Urothelium cell line (cell line): ENCODE measurements at places on chromosomes 12 and 14.

DNA sequence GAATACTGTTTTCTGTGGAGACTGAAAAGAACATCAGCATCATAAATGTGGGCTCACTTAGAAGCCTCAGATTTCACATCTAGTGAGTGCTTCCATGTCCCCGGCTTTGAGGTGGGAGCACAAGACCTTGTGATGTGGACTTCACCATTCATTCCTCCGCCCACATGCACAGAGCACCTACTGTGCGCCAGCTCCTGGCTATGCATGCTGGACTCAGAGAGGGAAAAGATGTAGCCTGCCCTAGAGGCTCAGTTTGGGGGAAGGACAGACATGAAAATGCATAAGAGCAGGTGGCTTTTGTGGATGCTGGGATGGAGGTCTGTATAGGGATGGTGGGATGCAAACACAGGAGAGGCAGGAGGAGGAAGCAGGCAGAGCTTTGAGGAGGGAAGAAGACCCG is 65.0 kb downstream of the SERPINA3 start:
- no peak for DNase-seq

DNA sequence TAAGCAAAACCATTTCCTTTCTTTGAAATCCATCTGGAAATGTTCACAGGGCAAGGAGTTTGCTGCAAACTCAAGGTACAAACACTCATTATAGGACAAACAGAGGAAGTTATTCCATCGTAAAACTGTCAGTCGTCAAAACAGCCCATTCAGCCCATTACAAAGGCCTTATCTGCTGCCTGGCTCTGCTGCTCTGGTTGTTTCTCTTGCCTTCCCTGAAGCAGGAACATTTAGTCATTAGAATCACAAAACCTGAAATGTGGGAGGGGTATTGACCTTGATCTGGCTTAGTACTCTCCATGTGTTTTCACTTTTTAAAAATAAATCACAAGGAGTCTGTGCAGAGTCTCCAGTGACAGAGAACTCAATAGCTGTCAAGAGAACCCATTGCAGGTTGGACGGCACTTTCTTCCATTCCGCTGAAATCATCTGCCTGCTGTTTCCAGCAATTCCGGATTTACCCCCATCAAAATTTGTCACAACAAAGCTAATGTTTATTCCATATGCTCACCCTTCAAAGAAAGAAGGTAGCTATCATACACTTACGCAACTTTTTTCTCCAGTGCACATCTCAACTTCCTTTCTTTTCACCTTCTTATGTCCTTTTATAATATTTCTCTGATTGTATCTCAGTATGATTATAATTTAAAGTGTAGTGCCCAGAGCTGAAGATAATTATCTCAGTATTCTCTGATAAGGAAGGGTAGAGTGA is 24.6 kb upstream of the ITPR2 start:
- no peak for DNase-seq

DNA sequence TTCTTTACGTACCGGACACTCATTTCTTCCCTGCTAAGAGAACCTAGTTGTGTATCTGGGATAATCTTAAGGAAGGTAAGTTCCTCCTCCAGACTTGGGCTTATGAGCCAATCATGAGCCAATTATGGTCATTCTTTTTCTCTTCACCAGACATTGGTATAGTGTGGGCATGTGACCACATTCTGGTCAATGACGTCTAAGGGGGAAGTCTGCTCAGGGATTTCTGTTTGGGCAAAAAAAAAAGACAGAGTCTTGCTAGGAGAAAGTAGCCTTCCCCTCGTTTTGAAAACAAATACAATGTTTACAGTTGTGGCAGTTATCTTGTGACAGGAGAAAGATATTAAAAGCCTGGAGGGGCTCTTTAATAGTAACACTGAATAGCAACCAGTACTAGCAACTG is 20.1 kb upstream of the PLXNC1 start:
- no peak for DNase-seq

DNA sequence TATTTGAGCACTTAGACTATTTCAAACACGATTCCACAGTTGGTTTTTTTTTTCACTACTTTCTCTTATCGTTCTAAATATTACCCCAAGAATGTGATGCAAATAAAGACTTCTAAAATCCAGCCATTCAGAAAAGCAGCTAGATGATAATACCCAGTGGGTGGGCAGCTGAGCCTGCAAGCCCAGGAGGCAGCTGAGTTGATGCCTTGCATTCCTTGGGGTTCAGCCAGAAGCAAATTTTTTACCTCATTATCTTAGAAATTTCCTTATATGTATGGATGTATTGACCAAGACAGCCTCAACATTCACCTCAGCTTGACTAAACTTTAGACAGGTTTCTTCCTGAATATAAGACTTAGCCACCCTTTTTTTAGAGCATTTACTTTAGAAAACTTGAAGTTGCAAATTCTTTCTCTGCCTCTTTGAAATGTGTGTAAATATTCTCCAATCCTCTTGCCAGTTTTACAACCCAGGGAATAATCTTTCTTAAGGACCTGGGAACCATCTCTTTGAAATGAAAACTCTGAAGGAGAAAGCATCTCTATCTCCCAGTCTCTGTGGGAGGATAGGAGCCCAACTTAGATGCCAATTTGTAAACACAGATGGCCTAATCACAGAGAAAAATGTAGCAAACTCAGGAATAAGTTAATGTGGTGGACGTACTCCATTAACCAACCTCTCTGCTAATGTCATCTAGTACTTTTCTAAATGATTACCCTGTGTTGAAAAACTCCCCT is 52.2 kb upstream of the ANP32D start:
- no peak for DNase-seq

DNA sequence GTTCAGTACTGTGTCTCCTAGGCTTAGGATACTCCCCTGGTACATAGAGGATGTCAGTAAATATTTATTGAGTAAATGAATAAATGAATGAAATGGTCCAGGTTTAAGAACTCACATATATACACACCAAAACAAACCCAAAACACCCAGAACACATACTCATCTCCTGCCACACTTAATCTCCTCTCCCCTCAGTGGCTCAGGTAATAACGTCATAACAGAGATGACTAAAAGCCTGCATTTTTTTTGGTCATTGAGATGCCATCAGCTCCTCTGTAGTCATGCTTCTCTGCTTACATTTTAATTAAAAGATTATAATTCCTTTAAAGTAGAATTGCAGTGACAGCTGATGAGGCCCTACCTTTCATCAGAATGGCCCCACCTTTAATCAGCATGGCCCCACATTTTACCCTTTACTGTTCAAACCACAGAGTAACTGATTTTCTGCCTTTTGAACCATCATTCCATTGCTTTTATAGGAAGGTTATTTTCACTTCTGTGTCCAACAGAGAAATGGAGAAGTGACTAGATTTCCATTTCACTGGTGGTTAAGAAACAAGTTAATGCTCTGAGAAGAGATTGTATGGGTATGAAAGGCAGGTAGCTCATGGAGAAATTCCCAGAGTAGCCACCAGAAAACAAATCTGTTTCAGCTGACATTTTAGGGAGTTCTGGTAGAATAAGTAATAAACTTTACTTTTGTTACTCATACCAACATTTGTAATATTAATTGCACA is 193.4 kb upstream of the ATP2B1 start:
- DNase-seq = no peak

GRCh38 chr12:1995205-1995896 is 8.9 kb downstream of the DCP1B start:
- DNase-seq = no peak

DNA sequence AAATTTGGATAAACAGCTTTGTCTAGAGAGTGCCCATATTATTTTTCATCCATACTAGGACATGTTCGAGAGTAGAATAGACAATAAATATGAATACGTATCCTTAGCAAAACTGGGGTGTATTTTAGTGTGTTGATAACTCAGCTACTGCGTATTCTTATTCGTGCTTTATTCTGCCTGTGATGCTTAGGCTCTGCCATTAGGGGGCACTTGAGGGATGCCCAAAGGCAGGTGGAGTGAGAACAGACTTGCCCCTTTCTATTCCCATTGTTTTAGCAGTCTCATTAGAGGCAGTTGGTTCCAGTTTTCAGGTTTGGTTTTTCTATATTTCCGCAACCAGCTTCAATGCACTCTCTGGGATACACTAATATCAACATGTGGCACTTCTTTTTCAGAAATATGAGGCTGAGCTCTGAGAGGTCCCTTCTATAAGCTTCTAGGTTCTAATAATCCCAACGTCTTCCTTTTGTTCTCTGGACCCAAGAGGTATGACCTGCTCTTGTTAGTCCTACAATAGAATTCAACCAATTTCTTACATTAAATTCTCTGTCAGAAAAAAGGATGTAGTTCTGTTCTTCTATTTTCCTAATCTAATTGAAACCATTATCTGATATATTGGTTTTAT is 985.7 kb upstream of the FBXO33 start:
- DNase-seq = peak; percentile 64

- peak; percentile 28 for DNase-seq
These were observed 707 bp downstream of the CPSF6 start for GRCh38 chr12:69239922-69240630.

DNA sequence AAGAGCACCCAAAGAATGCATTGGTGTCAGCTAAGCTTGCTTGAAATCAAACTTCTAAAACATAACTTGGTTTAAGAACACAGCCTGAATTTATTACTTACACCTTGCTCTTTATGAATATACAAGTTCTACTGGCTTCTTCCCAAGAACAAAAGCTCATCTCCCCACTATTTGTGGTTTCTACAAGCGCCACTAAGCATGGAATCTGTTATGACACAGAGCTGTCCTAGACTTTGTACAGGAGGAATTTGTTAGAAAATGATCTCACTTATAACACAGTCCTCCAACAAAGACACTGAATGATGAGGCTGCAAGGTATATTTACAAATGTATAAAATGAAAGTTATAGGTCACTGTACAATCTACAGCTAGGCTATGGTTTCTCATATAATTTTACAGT is 452.1 kb downstream of the BCAT1 start:
- DNase-seq = peak; percentile 51

DNA sequence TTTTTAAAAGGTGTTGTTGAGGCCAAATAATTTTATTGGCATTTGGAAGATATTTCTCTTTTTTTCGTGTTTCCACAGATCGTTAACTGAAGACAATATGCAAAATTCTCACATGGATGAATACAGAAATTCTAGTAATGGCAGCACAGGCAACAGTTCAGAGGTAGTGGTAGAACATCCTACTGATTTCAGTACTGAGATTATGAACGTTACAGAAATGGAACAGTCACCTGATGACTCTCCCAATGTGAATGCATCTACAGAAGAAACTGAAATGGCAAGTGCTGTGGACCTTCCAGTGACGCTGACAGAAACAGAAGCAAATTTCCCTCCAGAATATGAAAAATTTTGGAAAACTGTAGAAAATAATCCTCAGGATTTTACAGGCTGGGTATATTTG is 11.2 kb downstream of the PRPF39 start:
- no peak for DNase-seq

GRCh38 chr12:130764073-130764472 is 48.0 kb upstream of the RIMBP2 start:
- DNase-seq = no peak

DNA sequence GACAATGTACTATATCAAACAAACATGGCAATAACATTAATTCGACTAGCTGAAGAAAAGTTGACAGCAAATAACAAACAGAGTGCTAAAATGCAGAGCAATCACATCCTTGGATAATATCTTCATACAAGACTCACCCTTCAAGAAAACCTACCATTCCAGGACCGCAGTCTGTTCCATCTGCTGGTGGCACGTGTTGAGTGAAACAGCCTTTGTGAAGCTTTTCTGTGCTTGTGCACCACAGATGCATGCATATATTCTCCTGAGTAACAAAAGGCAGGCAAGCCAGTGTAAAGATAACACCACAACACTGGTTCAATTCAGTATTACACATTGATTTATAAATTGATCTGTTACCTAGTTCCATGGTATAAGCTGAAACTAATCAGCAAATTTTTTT is 89.3 kb downstream of the ADAMTS20 start:
- no peak for DNase-seq

DNA sequence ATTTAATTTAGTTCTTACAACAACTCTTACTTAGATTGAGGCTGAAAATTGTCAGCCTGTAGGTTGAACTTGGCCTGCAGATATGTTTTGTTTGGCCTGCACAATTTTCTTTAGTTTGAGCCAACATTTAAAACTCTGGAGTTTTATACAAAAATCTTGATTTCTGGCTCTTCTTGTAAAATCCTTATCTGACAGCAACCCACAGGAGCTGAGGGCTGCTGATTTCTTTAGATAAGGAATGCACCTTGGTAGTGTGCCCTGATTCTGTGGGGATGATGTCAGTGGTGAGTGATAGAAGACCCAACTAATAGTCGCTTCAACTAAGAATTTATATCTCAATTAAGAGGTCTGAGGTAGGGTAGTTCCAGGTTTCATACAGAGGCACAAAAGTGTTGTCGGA is 49.5 kb downstream of the SOCS2 start:
- DNase-seq = no peak

DNA sequence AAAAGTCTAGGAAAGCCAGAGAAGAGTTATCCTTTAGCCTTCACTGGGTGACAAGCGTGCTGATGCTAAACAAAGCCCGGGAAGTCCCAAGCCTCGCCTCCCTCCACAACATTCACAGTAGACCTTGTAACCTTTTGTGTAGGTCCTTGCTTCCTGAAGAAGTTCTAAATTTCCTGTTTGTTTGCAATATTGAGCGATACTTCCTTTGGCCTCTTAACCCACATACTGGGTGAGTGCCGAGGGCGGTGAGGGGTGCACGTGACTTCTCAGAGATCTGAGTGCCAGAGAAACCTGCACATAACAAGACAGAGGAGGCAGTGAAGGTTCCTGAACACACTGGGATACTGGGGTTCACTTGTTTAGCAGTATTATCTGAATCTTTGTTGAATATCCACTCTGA is 134.3 kb downstream of the PLXNC1 start:
- DNase-seq = no peak

- DNase-seq = no peak
These were observed 1.5 kb downstream of the PDZRN4 start for GRCh38 chr12:41189395-41190251.

DNA sequence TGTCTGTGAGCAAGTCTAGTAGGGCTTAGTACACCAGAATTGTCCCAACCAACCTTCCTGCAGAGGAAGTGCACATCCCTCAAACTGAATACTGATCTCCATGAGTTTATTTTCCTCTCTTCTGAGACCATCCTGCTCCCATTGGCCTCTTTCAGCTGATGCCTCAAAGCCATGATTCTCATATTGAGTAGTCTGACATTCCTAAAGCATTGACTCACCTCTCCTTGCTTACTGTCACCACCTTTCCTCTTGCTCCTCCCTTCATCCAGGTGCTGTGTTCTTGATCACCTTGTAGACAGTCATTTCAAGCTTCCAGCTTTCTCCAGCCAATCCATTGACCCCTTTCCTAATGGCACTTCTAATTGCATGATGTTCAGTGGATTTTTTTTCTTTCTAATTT is 583.7 kb upstream of the USP15 start:
- no peak for DNase-seq

DNA sequence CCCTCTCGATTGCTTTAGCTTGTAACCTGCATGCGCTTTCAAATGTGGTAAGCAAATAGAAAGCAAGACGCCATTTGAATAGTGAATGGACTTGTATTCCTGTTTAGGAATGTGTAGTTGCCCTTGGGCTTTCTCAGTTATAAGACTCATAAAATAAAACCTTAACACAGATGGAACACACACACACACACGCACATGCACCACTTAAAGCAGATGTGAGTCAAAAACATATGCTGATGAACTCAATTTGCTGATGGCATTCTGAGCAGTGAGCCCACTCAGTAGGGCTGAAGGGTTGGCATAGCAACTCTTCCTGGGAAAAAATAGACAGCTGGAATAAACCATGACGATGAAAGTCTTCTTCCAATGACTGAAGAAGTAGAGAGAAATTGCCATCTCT is 360.5 kb downstream of the APAF1 start:
- DNase-seq = no peak
